ENCODE measurements at places on chromosomes 1 and 21.

DNA sequence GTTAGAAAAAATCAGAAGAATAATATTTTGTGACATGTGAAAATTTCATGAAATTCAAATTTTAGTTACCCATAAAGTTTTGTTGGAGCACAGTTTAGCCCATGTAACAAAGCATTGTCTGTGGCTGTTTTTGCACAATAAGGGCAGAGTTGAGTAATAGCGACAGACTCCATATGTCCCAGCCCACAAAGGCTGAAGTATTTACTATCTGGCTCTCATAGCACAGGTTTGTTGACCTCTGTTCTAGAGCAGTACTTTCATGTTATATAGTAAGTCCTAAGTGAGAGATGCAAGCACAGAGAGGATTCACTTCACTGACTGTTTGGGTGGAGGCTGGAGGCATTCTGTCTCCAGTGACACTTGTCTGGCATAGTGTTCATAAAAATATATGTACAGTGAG is 6.8 kb downstream of the LAMC1 start:
- DNase-seq = no peak

- DNase-seq = peak; percentile 91
Measured at GRCh38 chr1:43389326-43390313, at the start of the genes MED8 and SZT2. Gene MED8 (minus strand): TSS chr1:43389800. CDS start chr1:43389764, 36 bp downstream. Gene SZT2 (plus strand): TSS chr1:43389899. CDS start chr1:43389969, 70 bp downstream.

- DNase-seq = no peak
Measured at GRCh38 chr1:203219934-203220333, 9.5 kb downstream of the CHIT1 start.

DNA sequence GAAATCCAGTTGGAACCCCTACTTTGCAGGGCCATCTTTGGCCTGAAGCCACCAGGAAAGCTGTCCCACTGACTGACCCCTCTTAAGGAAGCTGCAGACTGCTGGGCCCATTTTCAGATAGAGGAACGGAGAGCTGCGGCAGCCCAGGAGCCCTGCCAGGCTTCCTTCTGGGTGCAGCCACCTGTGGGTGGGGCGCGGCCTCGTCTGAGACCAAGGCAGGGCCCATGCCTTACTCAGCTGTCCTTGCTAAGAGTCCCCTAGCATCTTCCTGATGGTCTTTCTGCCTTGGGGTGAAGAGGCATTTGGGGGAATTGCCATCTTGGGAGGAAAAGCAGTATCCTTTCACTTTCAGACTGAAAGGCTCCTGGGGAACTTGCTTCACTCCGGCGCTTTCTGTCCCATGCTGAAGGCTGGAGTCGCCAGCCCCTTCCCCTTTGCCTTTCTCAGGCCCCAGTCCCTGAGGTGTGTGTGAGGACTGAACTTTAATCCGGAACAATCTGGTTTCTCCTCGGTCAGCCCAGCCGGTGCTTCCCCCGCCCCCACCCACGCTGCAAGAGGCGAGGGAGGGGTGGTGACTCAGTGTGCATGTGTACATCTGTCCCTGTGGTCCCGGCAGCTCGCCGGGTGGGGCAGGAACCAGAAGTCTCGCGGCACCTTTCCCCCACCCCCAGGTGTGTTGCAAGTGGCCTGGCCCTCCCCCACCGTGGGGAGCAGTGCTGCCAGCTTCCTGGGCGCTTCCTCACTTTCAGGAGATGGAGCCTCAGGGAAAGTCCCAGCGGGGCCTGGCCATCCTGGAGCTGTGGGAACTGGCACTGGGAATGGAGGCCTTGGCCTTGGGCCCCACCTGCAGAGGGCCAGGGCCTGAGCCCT is 5.1 kb downstream of the ZC3H12A start:
- no peak for DNase-seq

GRCh38 chr1:177451191-177451590 is 280.4 kb downstream of the BRINP2 start:
- DNase-seq = no peak

GRCh38 chr1:234555390-234556024 is 54.5 kb downstream of the IRF2BP2 start:
- no peak for DNase-seq

- DNase-seq = no peak
Measured at GRCh38 chr1:117618450-117619122, 12.7 kb downstream of the TENT5C start.

- no peak for DNase-seq
Measured at GRCh38 chr1:55316502-55316901, 101.3 kb upstream of the USP24 start.

- peak; percentile 79 for DNase-seq
Measured at GRCh38 chr1:46724991-46725735, 6.2 kb upstream of the EFCAB14 start.

DNA sequence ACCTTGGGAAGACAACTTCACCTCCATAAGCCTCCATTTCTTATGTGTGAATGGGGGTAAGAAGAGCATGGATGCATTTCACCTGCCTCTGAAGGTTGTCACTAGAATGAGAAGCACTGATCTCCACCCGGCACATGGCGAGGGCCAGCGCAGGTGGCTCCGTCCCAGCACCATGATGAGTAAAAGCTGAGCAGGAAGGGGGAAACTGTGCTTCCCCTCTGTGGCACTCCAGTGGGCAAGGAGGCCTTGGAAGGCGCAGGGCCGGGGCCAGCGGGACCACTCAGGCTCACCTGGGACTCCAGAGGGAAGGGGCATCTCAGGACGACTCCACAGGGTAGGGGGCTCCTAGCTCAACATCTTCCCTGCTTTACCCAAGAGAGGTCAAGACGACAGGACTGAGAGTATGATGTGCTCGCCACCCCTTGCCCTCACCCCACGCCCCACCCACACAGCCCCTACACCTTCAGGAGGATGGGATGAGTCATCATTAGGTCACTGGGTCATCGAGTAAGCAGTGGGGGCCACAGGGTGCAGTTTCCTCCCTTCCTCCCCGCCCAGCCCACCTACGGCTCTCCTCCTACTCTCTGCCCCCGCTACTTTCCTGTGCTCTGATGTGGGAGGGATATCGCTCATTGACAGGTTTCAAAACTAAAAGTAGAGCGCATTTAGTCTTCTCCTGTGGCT is 112.1 kb downstream of the HIVEP3 start:
- no peak for DNase-seq

DNA sequence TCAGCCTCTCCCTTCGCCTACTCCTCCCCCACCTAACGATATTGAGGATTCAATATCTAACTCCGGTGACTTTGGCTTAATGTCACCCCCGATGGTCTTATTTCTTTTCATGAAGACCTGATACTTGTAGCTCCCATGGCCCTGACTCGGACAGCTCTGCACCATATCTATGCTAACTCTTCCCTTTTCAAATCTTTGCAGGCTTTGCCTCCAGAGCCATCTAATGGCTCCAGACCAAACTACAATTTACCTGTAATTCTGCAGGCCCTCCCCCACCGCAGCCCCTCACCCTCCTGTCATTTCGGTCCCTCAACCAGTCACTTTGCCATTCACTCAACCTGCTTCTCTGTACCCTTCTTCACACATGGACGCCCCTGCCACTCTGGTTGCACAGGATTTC is 7.9 kb upstream of the GSTM5 start:
- DNase-seq = no peak

DNA sequence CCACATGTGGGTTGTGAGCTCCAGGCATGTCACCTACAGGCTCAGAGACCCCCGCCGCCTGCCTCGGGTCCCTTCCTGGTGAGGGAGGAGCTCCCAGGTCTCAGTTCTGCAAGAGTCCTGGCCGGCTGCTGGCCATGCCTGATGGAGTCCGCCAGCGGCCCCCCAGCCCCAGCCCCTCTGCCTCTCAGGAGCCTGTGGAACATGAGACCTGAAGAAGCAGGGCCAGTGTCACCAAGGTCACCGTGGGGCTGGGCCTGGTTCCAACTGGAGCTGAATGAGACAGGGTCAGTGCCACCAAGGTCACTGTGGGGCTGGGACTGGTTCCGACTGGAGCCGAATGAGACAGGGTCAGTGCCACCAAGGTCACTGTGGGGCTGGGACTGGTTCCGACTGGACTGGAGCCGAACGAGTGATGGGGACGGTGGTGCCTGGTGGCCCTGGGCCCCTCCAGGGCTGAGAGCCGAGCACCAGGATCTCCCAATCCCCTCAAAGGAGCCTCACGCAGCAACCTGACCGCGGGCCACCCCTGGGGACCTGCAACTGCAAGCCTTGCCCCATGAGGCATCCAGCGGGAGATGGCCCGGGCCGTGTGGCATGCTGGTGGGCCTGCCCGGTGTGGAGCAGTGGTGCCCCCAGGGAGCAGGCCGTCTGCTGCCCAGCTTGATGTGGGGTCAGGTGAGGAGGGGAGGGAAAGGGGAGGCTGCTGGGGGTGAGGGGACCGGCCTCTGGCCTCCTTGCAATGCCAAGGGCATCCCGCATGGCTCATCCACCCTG is 14.5 kb upstream of the PTTG1IP start:
- DNase-seq = no peak

- no peak for DNase-seq
Measured at GRCh38 chr1:30363031-30363430, 360.4 kb downstream of the MATN1 start.

DNA sequence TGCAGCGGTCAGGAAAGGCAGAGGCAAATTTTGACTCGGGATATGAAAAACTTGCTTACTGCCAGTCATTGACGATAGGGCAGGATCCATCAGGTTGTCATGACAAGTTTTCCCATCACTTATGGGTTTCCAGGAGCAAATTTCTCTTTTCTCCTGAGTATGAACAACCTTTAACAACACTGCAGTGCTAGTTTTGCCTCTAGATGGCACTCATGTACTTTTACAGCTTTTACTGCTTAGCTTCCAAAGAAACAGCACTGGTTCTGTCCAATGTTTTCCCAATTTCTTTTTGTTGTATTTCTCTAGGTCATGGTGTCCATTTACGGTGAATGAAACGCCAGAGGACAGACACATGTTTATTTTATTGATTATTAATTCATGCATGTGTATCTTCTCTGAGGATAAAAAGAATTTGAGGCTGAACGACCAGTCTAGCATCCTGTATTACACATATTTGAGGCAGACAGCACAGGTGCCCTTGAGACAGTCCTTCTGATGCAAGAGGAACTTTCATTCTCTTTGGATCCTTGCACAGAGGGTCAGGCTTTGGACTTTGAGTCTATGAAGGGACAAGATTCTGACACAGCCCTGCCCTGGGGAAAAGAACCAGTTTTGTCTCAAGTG is 112.3 kb upstream of the TRABD2B start:
- DNase-seq = peak; percentile 59

GRCh38 chr1:15573477-15573876 is 11.4 kb downstream of the AGMAT start:
- no peak for DNase-seq

DNA sequence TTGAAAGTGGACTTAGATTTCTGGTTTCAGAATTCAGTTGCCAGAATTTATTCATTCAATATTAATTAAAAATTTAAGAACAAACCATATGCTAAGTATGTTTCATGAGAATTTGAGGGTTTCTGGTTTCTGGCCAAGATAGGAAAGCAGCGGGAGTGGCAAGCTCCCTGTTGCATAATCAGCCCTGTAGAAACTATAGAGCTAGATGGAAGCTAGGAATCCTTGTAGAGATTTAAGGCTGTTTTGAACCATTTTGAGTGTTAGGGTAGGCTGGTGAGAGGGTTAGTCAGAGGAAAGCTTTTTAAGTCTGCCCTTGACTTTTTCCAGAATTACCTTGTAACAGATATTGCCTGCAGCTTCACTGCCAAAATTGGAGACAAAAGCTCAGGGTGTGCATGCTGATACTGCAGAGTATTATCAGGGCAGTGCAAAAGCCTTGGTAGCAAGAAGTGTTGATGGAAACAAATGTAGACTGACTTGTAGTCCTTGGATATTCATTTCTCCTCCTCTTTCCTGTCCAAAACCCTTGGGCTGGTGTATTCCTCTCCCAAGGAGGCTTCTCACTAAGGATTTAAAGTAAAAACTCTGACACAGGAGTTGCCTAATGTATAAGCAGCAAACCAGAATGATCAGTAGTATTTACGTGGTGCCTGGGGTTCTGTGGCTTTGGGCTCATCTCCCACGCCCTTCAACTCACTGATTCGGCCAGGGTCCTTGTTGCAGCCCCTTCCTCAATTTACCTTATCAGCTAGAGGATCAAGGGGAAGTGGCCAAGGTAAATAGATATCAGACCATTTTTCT is 12.6 kb upstream of the GIPC2 start:
- no peak for DNase-seq

DNA sequence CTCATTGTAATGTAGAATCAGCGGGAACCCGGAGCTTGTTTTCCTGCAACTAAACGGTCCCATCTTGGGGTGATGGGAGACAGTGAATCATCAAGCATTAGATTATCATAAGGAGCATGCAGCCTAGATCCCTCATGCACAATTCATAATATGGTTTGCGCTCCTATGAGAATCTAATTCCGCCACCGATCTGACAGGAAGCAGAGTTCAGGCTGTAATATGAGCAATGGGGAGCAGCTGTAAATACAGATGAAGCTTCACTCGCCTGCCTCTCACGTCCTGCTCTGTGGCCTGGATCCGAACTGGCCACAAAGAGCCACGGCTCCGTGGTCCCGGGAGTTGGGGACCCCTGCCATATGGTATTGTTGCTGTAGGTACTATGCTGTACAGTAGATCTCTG is 1.6 kb downstream of the IFI44 start:
- no peak for DNase-seq

- DNase-seq = peak; percentile 71
Measured at GRCh38 chr21:41777951-41778815, 11.3 kb upstream of the RIPK4 start.

- no peak for DNase-seq
Measured at GRCh38 chr1:85343213-85343611, 66.8 kb upstream of the BCL10 start.

- no peak for DNase-seq
Measured at GRCh38 chr1:156856282-156856785, 2.6 kb downstream of the INSRR start.

DNA sequence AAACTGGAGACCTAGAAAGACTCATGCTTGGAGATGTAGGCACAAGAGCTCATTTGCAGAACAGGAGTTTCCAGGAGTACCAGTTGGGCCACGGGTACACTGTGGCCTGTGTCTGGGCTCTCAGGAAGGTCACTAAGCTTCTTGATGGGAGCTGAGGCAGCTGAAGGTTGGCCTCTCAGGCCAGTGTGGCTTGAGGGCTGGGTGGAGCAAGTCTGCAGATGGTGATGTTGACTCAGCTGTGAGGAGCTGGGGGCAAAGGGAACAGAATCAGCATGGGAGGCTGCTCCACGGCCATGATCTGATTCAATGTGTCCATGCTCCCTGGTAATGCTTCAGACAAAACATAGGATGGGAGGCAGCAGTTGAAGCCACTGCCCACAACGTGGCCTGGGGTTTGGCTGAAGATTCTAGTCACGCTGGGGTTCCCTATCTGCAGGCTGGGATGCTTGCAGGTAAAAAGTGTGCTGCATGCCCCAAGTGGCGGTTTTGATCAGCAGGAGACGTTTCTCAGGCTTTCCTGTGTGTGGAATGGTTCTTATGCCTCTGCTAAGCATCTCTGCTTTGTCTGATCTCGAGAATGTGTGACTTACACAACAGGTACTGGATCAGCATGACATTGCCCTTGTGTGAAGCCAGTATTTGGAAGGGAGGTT is 15.4 kb upstream of the TENT5C start:
- DNase-seq = no peak

DNA sequence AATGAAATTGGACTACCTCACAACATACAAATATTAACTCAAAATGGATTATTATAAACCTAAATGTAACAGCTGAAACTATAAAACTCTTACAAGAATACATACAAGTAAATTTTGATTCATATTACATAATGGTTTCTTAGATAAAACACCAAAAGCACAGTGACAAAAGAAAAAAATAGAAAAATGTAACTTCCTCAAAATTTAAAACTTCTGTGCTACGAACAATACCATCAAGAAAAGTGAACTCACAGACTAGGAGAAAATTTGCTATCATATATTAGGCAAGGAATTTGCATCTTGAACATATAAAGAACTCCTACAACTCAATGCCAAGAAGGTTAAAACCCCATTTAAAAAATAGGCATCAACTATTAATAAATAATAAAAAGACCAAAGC is 31.2 kb downstream of the ANGPTL3 start:
- no peak for DNase-seq

Data from NCI-H1436 (cell line).